ENCODE measurements at places on chromosomes 1 and 21.

- DNase-seq = no peak
Measured at GRCh38 chr1:151570819-151571218, 30.7 kb downstream of the TUFT1 start.

DNA sequence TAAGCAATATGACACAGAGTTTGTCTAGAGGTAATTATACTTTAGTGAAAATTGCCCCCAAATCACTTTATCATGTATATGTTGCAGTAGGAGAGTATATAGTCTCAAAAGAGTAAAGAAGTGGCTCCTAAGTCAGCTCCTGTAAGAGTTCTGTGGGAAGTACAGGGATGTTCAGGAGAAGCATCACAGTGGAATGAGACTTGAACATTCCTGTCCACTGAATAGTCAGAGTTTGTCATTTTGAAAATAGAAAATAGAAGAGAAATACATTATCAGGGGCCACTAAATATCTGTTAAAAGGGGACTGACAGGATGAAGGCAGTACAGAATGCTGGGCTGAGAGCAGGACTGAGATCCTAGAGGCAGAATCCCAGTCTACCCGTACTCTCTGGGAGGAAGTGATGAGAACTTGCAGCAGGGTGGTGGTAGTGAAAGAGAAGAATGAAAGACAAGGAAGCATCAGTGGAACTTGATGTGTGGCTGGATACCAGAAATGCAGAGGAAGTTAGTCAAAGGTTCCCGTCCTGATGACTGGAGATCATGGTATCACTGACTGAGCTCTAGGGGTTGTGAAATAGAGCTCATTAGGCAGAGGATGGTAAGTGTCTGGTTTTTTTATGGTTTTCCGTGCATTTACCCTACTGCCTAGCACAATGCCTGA, 153.4 kb downstream of the FMN2 start:
- no peak for DNase-seq

DNA sequence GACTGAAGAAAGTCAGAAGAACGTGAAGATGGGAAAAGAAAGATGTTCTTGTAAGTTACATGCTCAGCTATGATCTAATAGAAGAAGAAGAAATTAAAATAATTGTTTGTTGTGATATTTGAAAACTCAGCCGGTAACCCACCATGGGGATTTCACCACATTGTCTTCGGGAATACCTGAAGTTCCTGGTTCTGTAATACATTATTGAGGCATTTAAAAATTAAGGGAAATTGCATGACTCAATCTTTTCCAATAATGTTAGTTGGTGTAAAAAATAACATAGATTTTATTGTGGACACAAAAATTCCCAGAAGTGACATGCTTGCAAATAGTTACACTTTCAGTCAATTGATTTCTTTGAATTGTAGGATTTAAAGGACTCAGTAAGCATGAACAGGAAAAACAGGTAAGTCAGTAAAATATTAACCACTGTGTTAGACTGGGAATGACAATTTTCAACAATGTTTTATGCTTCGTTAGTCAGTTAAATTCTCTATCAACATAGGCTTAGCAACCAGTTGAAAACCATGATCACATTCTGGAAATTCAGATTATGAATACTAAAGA, 745.1 kb downstream of the LTN1 start:
- DNase-seq = no peak

DNA sequence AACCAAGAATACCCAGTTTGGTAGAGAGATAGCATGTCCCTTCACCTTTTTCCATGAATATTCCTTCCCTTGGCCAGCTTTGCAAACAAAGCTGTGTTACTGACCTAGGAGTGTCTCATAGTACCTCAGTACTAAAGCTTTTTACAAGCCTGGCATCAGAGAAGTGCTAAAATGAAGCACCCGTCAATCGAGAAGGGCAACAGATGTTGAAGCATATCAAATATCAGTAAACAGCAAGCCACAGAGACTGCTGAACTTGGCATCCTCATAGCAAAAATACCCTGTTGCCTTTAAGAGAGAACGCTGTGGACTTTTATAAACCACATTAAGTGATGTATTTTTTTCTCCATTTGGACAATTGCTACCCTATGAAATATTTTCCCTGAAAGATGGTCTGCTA, 128.6 kb upstream of the HOOK1 start:
- DNase-seq = no peak

DNA sequence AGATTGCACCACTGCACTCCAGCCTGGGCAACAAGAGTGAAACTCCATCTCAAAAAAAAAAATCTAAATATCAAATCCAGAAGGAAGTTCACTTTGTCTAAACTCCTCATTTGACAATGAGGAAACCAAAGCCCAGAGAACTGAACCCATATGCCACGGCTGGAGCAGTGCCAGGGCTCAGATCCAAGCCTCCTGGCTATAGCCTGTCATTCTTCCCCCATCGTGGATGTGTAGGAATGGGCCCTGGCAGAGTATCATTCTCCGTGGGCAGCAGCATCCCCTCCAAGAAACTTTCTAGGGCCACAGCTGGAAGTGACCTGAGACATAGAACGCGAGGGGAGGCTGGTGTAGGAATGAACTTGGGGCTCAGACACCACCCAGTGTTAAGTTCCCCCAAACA, 47.2 kb downstream of the CAPN9 start:
- DNase-seq = no peak

GRCh38 chr21:46498335-46499050, 39.8 kb downstream of the DIP2A start:
- DNase-seq = no peak

- DNase-seq = no peak
Measured at GRCh38 chr1:160567858-160568682, 11.2 kb downstream of the CD84 start.

DNA sequence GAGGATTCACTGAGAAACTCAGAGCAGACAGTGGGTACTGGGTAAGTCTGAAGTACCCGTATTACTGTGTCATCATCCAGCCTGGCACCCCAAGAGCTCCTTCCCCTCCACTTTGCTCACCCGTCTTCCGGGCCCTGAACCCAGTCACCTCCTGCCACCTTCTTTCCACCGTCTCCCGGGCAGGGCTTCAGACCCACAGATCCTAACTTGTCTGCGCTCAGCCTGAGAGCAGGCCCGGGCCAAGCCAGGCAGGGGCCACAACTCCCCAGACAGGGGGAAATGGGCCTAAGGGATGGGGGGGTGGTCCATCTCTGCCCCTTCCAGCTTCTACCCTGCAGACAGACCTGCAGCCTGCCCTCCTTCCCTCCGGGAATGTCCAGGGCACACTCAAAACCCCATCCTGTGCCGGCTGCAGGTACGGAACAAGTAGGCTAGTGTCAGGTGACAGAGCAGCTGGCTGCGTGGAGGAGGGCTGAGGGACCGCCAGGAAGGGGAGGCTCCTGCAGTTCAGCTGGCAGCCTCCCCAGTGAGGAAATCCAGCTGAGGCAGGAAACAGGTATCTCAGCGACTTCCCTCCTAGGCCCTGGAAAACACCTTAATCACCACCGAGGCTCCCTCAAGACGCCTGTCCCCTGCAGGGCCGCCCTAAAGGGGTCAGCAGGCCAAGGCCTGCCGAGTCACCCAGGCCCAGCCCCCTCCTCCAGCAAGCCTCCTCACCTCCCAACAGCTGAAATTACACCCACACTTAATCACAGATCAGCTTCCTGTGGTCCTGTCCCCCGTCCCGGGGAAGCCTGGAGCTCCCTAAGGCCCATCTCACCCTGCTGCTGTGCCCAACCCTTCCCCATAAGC, 3.5 kb downstream of the HSPG2 start:
- no peak for DNase-seq

GRCh38 chr1:226674892-226675714, 64.0 kb downstream of the ITPKB start:
- no peak for DNase-seq

DNA sequence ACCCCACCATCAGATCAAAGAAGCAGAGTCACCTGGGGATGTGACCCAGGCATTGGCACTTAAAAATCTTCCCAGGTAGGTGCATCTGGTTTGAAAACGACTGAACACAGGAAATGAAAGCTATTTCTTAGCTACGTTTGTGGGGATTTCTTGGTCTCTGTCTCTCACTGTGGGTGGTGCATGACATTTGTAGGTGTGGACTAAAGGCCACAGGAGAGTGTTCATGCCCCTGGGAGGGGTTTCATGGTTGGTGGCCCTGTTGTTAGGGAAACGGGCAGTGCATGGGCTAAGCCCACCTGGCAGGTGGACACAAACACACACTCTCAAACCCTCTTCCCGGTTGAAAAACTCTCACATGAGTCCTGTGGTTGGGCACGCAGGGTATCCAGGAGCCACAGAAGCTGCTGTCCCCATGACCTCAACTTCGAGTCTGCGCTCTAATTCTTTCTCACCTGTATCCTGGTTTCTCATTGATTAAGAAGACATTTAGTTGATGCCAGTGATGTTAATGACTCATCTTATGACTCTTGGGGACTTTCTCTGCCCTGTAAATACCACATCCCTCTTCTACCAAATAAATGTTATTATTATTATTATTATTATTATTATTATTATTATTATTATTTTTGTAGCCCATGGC, 119.4 kb downstream of the MRPS6 start:
- no peak for DNase-seq

DNA sequence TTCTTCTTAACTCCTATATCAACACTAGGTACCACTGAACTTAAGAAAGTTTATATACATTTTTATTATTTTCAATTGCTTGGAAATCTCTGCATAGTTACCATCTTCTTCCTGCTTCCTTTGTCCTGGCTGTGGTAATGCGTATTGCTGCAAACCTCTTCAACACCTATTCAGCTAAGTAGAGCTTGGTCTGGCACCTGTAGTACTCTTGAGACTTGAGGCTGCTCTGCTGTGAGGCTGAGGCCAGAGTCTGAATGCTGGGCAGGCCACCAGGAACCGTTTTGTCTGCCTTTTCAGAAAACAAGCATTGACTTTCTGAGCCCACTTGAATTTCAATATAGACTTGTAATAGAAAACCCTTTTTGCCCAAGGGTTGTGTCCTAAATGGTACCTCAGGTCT, 52.0 kb upstream of the RGS2 start:
- DNase-seq = no peak

DNA sequence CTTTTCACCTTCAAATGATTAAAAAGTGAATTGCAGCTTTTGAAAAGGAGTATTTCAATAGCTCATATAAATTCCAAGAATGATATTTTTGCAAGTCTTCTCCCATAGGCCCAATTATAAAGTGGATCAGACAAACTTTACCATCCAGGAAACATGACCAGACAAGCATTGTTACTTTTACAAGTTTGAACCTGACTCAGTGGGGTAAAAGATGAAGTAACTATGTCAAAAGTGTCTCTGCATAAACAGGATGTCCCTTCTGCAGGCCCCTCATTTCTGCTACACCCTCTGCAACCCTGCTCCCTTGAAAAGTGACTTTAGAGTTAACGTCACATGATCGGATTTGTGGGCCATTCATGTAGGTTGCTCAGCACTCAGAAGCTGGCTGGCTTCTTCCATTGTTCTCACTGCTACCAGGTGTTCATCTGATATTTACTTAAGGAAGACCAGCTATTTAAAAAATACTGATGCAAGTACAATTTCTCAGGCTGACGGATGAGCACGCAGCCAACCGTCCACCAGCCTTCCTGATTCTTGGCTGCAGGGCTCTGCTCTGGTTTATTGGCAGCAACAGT, 32.3 kb downstream of the URB1 start:
- no peak for DNase-seq

- DNase-seq = no peak
Measured at GRCh38 chr1:119975006-119975405, 78.7 kb upstream of the ADAM30 start.

DNA sequence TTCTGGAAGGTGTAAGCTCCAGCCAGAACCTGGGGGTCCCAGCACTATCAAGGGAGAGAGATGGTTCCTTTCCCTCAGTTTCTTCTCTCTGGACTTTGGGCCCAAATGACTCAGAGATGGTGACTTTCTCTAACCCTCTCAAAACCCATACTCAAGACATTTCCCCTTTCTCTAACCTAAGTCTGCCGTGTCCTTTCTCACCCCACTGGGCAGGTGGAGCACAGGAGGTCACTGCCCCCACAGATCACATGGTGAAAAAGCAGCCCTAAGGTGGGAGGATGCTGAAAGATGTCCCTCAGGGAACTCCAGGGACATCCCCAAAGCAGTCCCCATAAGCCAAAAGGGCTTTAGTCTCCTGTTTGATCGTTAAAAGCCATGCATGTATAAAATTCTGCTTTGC, 173.7 kb downstream of the HIVEP3 start:
- DNase-seq = no peak

DNA sequence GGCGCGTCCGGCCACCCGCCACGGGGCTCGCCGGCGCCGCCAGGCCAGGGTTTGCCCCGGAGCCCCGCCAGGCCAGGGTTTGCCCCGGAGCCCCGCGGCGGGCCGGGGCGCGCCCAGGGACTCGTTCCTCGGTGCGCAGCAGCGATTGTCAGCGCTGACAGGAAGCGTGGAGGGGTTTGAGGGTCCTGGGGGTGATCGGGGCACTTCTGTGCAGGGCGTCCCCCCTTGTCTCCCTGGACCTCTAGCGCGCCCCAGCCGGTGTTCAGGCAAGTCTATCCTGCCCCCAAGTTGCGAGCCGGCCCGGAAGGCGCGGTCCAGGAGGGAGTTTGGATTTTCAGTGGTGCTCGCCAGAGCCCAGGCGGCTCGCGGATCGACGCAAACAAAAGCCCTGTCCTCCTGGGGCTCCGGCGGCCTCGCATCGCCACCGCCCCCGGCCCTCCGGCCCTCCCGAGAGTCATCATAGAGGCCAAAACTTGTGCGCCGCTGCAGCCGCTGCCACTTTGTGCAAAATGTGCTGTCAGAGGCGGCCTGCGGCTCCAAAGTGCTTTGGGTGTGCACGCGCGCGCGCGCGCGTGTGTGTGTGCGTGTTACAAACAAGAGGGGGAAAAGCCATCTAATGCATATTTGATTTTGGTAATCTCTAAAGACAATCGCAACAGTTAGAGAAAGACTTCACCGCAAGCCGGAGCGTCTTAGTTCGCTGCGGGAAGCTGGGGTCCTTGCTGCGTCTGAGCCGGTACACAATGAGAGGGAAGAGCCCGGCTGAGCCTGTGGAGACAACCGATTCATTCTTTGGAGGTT, 1.0 kb downstream of the ROR1 start:
- no peak for DNase-seq

- no peak for DNase-seq
Measured at GRCh38 chr1:41431490-41432350, 52.8 kb downstream of the EDN2 start.

- DNase-seq = no peak
Measured at GRCh38 chr1:92820551-92820950, 11.3 kb upstream of the RPL5 start.

DNA sequence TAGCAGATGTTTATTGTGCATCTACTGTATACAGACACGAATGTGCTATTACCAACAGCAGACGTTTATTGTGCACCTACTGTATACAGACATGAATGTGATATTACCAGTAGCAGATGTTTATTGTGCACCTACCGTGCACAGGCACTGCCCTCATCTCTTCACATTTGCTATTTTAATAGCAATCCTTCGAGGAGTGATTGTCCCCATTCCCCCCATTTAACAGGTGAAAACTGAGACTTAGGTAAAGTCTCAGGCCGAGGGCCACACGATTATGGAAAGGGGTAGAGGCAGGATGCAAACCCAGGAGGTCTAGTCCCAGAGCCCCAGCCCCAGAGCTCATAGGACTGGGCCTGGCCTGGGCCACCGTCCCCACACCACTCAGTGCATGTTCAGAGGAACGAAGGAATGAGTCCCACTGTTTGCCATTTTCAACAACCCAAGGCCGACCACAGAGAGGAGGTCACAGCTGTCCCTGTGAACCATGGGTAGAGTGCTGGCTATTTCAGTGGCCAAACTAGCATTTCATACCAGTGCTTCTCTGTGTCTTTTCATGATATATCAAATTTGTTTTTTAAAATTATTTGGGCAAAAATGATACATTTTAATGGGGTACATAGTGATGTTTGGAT, 114.4 kb upstream of the TMEM51 start:
- no peak for DNase-seq

GRCh38 chr1:70429219-70429618, 18.2 kb downstream of the CTH start:
- no peak for DNase-seq

Measured in C1 segment of cervical spinal cord (tissue), 14 donors.